ENCODE measurements at places on chromosomes 2 and 18.

DNA sequence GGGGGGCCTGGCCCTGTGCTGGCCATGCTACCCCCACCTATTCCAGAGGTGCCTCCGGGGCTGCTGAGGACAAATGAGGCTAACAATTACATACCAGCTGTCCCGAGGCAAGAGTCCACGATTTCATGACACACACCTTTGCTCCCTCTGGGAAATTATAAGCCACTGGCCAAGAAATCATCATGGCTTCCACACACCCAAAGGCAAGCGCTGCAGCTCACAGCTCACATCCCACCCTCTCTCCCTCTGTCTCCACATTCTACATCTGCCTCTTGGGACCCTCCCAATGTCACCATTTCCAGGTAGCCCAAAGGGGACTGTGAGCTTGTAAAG, 134.4 kb downstream of the HDAC4 start:
- DNase-seq = no peak

DNA sequence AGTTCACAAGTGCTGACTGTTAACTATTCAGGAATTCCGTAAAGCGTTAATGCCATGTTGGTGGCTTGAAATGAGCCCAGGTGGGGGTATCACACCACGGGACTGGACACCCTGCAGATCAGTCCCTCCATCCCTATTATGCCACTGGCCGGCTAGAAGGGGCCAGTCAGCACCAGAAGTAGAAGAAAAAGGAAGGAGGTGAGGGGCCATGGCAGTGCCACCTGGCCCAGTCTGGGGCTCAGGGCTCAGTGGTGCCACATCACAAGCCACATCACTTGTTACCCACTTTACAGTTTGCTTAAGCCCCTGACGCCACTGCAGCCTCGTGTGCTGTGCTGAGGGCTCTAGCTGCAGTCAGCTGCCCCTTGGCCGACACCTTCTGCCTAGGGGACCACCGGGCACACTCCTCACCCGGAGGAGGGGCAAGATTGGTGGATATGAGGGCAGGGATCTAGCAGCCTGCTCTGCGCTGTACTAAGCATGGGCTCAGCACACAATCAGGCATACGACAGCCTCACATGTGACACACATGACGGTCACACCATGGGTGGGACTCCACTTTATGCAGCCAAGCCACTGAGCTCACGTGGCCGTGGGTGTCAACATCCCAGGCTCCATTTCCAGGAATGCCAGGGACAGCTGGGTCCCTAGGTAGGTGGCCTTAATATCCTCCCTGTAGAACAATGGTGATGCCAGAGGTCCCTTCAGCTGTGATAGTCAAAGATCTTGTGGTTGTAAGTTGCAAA, 3.6 kb downstream of the LIMS2 start:
- DNase-seq = no peak

GRCh38 chr18:79964330-79965118, at the start of gene HSBP1L1:
HSBP1L1 (plus strand) TSS chr18:79964643; CDS start chr18:79964736, 93 bp downstream.
- peak; percentile 18 for DNase-seq

DNA sequence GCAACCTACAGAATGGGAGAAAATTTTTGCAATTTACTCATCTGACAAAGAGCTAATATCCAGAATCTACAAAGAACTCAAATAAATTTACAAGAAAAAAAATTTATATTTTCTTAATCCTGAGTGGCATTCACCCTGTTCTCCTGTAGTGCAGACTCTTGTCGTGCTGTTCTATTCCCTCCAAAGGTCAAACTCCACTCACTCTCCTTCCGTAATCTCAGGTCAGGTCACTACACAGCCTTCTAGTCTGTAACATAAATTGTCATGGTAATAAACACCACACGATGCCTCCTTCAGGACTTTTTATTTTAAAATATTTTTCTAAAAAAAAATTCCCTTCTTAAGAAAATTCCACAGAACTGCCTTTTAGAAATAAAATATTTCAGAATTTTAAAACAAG, 417.9 kb upstream of the GCFC2 start:
- no peak for DNase-seq

- no peak for DNase-seq
Observed at GRCh38 chr18:70172225-70172624, 33.3 kb downstream of the RTTN start.

- DNase-seq = no peak
Observed at GRCh38 chr18:9787712-9788111, 79.6 kb downstream of the RAB31 start.

GRCh38 chr2:237279012-237279768, 134.8 kb downstream of the COL6A3 start:
- DNase-seq = no peak

GRCh38 chr2:70391988-70392387, 90.1 kb upstream of the FAM136A start:
- no peak for DNase-seq

GRCh38 chr2:101329026-101329425, 20.5 kb upstream of the RNF149 start:
- peak; percentile 73 for DNase-seq

- no peak for DNase-seq
Observed at GRCh38 chr2:40257340-40258134, 194.4 kb downstream of the SLC8A1 start.

- no peak for DNase-seq
Observed at GRCh38 chr18:79912409-79912991, 39.0 kb downstream of the SLC66A2 start.

DNA sequence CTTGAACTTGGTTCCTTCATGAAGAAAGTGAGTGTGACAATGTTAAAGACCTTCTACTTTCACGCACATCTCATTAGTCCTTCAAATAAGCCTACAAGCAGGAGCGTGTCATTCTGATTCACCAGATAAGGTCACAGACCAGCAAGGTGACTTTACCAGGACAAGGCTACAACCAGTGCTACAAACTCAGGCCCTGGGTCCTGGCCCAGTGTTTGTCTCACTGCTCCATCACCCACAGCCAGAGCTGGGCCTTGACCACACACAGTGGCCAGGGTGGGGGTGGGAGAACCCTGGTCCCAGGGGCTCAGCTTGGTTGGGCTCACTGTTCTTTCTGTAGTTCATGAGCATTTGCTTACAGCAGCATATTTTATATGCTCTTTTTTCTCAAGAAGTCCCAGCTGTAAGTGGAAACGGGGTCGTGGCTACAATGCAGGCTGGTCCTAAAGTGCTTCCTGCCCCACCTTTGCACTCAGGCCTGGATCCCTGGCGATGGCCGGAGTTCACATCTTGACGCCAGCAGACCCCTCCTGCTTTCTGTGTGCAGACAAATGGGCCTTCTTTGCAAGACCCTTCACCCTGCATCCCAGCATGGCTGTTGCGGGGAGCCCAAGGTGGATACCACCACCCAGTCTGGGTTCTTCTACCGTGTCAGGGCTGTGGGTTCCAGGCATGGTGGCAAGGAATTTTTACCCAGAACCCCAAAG, 153.6 kb upstream of the EPAS1 start:
- no peak for DNase-seq

DNA sequence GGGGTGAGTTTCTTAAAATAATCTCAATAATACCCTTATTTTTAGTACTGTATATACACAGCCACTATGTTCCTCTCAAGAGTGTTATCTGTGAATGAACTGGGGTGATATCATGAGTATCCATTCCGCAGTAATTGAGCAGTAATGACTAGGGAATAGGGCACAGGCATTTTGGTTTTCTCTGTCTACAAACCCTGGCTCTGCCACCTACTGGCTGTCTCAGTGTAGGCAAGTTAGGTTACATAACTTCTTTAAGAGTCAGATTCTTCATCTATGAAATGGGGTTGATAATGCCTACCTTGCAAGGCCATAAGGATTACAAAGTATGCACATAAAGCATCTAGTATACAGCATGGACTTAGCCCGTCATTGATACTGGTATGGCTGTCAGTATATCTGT, 555.8 kb downstream of the NRXN1 start:
- DNase-seq = no peak
